ENCODE measurements at places on chromosomes 12 and 14.

DNA sequence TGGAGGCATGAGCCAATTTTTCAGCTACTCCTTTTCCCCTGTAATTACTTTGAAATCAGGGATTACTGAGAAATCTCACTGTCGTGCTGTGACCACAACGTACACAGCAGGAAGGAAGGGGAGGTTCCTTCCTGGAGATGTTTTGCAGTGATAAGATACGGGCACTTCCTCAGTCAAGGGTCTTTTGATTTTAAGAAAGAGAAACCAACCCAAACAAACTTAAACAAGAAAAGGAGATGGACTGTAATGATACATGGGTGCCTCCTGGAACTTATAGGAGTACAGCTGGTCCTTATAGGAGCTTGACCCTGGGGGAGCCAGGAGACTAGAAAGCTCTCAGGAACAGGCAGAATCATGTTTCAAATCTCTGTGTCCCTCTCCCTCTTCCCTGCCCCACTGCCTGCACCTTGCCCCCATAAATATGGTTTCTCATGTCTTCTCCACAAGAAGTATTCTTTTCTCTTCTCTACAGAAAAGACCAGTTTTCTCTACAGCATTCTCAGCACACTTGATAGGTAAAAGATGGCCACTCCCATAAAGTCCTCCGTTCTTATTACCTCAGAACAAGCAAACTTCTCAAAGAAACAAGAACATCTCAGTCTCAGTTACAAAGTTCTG, 281.1 kb upstream of the AMIGO2 start:
- DNase-seq, result no peak

- no peak for DNase-seq
These were observed 477.4 kb downstream of the APAF1 start for GRCh38 chr12:99122496-99122895.

- DNase-seq, result no peak
These were observed 36.7 kb downstream of the RBM19 start for GRCh38 chr12:113929312-113929989.

GRCh38 chr14:75143761-75144527, 17.1 kb upstream of the NEK9 start:
- DNase-seq, result no peak

GRCh38 chr12:11821386-11822080, 172.1 kb downstream of the ETV6 start:
- no peak for DNase-seq

GRCh38 chr14:77111021-77111420, 13.0 kb downstream of the CIPC start:
- no peak for DNase-seq

GRCh38 chr14:75492832-75493591, 29.3 kb upstream of the BATF start:
- no peak for DNase-seq

DNA sequence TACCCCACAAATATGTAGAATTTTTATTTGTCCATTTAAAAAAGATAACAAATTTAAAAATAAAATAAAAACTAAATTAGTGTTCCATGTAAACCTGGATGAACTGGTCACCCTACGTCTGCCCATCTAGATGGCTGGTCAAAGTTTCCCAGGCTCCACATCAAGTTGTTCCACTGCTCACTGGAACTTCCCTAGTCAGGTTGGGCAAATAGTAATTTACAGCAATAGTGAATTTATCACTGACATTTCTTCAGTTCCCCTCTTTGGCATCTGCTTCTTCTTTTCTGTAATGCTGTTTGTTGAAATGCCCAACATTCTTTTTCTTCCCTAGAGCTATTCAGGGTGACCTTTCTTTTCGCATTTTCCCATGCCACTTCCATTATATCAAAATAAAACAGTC, 272.7 kb upstream of the BTG1 start:
- DNase-seq, result no peak

DNA sequence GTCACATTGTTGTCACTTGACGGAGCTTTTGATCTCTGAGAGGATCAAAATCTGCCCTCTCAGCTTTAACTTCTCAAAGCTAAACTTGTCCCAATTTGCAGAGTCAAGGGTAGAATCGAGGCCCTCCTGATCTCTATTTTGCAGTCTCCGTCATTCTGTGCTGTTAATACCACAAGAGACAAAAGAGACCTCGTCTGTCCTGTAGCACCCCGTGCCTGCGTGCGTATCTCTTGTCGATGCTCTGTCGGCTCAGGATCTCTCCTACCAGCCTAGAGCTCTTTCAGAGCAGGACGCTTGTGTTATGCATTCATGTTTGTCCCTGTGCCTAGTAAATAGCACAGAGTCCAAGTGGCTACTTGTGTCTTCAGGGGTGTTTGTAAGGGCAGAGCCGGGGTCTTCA, 5.1 kb downstream of the EVL start:
- DNase-seq, result no peak

- no peak for DNase-seq
These were observed 324 bp downstream of the CALCOCO1 start for GRCh38 chr12:53726946-53727309.

DNA sequence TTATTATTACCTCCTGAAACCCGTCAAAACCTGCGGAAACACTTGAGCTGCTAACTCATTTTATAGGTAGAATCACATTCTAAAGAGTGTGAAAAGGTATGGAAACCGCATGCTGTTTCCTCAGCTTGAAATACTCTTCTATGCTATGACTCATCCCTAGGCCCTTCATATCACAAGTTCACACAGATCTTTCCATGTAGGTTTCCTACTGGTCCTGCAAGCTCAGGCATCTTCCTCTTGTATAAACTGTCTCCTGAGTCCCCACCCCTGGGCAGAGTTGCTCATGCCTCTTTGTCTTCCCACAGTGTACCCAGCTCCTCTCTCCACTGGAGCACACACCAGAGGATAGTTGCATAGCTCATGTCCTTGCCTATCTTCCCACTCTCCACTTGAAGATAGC, 84.7 kb downstream of the CMAS start:
- DNase-seq, result no peak

DNA sequence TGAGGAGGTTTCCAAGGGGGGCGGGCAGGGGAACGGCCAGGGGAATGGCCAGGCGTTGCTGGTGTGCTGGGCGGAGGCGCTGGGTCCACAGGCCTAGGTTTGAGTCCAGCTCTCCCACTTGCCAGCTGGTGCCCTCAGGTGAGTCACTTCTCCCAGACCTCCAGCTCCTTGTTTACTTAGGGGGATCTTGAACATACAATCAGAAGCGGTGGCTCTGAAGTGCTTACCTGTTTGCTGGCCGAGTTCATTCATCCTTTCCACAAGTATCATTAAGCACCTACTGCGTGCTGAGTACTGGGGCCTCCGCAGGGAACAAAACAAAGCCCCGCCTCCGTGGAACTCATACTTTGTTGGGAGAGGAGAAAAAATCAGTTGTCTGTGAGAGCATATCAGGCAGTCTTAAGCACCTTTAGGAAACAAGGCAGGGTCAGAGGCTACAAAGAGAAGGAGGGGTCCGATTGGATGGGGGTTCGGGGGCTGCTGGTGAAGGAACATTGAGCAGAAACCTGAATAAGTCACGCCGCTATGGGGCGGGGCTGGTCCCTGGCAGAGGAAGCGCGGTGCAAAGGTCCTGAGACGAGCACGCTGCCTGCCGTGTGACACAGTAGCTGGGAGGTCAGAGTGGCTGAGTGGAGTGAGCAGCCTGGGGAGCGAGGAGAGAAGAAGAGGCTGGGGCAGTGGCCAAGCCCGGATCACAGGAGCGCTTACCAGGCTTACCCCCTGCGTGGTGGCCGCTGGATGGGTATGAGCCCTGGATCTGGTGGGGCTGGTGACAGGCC, 15.1 kb downstream of the MVK start:
- no peak for DNase-seq
